ENCODE measurements at places on chromosomes 6 and 20.

GRCh38 chr20:13302647-13303450, 81.8 kb downstream of the ISM1 start:
- peak; percentile 8 for DNase-seq

GRCh38 chr20:50220894-50221365, 30.3 kb downstream of the CEBPB start:
- DNase-seq = no peak

DNA sequence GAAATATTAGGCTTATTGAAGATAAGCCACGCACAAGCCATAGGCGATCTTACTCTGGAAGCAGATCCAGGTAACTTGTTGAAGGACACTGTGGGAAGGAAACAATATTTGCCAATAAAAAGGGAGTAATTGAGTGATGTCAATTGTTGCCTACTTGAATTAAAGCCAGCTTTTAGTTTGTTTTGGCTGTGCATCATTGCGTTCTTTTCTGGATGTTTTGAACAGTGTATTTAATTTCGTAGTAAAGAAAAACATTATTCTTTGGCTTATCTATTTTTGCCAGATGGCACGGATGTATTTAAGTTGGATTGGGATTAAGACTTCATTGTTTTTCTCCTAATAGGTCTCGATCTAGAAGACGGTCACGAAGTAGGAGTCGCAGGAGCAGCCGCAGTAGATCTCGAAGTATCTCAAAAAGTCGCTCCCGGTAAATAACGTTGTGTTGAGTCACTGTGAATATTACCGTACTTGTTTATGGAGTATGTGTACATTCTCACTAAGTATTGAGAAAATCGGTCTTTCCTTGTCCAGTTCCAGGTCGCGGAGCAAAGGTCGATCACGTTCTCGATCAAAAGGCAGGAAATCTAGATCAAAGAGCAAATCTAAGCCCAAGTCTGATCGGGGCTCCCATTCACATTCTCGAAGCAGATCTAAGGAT, 2.6 kb downstream of the SRSF6 start:
- DNase-seq = no peak

DNA sequence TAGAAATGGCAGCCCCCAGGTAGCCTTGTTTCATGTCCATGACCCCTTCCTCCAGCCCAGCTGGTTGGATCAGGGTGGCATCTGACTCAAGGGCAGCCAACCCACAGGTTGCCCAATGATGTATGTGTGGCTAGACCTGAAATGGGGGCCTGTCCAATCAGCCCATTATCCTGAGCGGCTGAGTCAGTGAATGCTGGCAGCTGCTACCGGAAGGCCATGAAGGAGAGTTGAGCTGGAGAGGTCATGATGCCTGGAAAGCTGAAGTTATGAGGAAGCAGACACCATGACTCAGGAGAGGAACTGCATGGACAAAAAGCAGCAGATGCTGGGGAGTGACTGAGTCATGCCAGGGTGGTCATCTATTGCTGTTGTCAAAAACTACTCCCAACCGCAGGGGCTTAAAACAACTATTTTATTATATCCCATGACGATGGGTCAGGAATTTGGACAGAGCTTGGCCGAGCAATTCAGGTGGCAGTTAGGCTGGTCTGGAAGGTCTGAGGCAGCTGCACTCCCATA, 67.3 kb downstream of the MDGA1 start:
- no peak for DNase-seq

GRCh38 chr6:77180326-77180725, 283.0 kb downstream of the HTR1B start:
- no peak for DNase-seq

DNA sequence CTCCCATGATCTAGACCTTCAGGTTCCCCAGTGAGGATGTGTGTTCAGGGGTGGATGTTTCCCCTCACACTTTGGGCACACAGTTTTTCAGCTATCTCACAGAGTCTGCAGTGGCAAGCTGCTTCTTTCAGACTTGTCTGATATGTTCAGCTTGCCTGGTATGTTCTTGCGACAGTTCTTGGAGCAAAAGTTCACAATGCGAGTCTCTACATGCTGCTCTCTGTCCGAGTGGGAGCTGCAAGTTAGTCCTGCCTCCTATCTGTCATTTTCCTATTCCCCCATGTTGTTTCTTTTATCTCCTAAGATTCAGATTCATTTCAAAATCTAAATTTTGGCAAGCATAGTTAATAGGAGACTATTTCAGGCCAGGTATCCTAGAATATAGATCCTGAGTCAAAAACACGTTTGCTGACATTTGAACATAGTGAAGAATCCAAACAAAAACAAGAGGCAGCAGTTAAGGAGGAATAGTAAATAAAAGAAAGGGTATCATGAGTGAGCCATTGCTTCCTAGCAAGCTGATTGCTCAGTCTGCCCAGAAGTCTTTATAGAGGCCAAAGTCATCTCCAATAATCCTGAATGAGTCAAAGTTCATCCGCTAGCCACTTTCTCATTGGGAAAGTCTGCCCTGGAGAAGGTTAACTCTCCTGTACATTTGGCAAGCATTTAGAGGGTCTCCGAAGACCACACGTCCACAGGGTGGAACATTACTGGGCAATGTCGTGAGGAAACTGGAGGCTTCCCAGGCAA, 140.2 kb upstream of the MOCS1 start:
- DNase-seq = no peak

DNA sequence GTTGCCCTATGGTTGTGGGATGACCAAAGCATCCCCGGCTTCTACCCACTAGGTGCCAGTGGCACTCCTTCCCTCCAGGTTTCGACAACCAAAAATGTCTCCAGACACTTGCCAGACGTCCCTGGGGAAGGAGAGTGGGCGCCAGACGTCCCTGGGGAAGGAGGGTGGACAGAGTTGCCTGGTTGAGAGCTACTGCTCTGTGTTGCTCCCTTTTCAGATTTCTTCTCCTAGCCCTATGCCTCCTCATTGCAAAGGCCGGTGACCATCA, 13.1 kb downstream of the LRRC73 start:
- DNase-seq = no peak

DNA sequence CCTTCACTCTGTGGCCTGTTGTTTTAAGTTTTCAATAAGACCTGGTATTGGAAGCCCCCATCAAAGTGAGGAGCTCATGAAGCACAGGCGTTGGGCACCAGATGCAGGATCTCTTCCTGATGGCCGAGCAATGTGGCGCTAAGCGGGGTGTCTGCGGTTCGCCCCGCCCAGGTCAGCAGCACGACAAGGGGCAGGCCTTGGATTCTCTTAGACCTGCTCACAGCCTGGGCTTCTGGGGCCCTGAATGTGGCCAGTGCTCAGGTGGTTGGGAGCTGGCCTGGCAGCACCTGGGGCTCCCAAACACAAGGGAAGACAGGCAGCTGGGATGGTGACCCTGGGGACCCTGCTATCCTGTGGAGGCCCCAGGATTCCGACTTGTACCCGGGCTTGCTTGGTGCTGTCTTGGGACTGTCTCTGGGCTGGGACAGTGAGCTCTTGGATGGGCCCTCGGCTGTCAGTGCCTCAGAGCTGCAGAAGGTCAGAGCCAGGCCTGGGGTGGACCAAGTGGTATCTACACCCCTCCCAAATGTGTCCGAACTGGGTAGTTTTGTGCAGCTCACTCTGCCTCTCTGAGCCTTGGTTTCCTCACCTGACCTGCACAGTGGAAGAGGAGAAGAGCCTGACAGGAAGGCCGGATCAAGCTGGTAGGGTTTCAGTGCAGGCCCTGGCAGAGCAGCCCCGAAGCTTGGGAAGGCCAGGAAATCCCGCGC, 69.1 kb downstream of the PHACTR3 start:
- no peak for DNase-seq

DNA sequence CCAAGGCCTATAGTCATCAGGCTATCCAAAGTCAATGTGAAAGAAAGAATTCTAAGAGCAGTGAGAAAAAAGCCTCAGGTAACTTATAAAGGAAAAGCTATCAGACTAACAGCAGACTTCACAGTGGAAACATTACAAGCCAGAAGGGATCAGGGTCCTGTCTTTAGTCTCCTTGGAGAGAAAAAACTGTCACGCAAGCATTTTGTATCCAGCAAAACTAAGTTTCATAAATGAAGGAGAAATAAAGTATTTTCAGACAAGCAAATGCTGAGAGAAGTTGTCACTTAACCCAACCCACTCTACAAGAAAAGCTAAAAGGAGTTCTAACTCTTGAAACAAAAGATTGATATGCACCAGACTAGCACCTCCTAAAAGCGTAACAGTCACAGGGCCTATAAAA, 28.1 kb downstream of the CITED2 start:
- DNase-seq = no peak

DNA sequence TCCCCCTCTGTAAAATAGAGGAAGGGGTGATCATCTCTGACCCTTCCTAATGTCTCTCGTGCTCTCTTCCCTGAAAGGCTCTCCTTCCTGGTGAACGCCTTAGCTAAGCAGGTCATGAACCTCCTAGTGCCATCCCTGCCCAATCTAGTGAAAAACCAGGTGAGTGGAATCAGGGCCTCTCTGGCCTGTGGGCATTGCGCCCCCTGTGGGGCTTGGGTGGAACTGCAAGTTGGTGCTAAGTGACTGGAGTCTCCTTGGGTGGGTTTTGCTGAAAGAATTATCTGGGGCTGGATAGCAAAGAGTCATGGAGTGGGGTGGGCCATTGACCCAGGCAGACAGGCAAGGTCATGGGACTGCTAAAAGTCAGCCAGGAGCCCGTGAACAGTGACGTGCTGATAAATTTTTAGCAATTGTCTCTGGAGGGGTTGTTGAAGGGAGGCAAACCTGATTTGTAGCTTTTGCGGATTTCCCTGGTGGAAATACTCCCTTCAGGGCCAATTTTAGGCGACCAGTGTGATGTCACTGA, 8.9 kb downstream of the BPIFB1 start:
- peak; percentile 44 for DNase-seq

DNA sequence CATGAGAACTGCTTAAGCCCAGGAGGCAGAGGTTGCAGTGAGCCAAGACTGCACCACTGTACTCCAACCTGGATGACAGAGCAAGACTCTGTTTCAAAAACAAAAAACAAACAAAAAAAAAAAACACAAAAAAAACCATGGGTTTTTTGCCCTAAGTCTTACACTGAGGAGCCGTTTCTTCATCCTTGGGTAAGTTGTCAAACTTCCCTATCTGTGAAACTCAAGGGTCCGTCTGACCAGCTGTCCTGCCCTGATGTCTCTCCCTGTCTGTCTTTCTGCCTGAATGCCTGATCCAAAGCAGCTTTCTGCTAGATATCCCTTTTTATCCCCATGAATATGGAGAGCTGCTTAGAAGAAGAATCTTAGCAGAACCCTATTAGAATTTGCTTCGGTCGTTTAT, 41.3 kb upstream of the CLDN20 start:
- DNase-seq = no peak

DNA sequence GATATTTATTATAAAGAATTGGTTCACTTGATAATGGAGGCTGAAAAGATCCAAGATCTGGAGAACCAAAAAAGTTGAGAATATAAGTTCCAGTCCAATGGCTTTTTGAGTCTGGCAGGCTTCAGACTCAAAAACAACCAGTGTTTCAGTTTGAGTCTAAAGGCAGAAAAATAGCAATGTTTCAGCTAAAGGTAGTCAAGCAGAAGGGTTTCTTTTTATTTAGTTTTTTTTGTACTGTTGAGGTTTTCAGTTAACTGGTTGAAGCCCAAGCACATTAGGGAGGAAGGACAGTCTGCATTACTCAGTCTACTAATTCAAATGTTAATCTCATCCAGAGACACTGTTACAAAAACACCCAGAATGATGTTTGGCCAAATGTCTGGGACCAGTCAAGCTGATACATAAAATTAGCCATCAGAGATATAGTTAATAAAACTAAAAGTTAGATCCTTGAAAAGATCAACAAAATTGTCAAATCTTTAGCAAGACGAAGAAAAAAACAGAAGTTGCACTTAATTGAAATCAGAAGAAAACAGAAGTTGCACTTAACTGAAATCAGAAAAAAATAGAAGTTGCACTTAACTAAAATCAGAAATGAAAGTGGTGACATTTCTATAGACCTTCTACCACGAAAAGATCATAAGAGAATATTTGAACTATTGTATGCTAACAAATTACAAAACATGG, 980.3 kb upstream of the FLRT3 start:
- no peak for DNase-seq

DNA sequence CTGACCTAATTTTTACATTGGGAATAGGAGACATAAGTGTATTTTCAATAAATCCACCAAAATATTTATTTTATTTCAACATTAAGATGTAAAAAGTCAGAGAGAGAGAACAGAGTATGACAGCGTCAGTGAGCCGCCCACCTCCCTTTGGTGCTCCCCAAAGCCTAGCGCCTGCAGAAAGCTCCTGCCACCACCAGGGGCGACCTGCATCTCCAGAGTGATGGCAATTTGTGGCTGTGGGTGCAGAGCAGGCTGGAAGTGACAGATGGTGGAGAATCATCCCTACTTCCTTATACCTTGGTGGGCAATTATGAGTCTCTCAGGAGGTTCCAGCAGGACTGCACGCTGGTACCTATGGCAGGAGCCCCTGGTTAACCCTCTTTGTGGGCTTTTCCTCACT, 87.3 kb downstream of the PTPRT start:
- no peak for DNase-seq

DNA sequence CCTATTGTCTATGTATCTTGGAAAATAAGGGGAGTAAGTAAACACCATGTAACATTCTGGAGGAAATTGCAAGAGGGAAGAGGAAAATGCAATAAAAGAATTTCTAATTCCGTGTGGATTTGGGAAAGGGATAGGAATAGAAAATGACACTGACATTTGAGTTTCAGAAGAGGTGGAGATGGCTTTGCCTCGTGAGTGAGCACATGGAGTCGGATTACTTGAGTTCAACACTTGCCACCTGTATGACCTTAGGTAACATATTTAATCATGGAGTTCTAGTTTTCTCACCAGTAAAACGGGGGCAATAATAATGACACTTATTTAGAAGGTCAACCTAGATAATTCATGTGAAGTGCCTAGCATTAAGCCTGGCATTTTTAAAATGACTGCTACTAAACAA, 10.8 kb upstream of the PBOV1 start:
- DNase-seq = no peak

- no peak for DNase-seq
These were observed 13.6 kb downstream of the CNBD2 start for GRCh38 chr20:35981969-35982368.

GRCh38 chr6:159727717-159728445, 575 bp downstream of the WTAP start:
- DNase-seq = no peak

DNA sequence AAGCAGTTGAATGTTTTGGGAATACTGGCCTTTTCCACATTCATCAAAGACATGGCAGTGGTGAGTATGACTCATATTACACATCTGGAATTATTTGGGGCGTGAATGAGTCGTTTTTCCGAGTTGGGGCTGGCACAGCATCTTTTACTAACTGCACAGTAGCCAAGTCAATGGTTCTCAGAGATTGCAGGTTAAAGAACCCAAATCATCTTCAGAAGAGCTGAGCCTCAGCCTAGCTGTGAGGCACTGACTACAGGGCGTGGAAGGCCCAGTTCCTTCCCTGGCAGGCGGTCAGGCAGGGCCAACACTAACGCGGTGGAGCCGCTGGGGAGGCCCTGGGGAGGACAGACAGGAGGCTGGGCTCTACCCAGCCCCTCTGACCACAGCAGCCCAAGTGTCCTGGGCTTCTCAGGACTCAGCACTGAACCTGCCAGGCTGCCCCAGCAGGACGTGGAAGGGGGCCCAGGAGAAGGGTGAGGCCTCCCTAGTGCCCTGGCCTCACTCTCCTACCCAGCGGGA, 20.1 kb upstream of the HELZ2 start:
- DNase-seq = no peak

All from stimulated activated CD8-positive, alpha-beta memory T cell treated with anti-CD3 and anti-CD28 coated beads, Interleukin-12 subunit alpha, Interleukin-12 subunit beta, amount 100 ng/mL, for 1 hour (primary cell).